ENCODE measurements at places on chromosomes 5 and 9.
A peak's percentile ranks its signal among the peaks of the same experiment; 100 is the strongest.

DNA sequence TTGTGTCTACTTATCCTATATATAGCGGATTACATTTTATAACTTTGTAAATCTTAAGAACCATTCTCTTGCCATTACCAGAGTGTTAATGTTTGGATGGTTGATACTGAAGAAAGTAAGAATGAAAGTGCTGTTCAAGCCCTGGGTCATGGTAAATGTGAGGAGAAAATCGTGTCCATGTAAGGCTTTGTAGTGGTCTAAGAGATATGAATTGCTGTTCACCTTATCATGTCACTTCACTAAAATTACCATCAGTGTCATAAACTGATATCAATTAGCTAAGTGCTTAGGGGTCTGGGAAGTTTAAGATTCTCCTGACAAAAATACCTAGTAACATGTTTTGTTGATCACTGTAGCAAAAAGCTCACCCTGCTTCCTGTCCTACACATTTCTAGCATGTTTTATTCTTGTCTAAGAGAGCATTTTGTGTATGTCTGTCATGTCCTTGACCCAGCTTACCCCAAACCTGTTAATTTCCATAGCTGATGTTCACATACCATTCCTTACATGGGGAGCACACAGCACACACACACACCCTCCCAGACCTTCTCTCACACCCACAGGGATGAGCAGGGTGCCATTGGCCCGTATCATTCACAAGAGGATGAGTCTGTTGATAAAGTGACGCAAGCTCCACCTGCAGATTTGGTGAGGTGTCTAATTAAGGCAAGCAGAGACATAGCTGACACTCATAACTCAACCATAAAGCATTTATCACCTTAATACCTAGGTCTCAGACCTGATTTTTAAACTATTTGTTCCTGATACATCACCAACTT is 125.1 kb upstream of the PAM start:
- no peak for DNase-seq

- DNase-seq, result no peak
These were observed 123.0 kb upstream of the RFX3 start for GRCh38 chr9:3648722-3649246.

- DNase-seq, result peak; percentile 40
These were observed 33.4 kb downstream of the SEMA5A start for GRCh38 chr5:9512457-9512856.

- no peak for DNase-seq
These were observed 151.4 kb downstream of the MAST4 start for GRCh38 chr5:66747607-66748006.

Data from forelimb muscle (tissue), 1 donor.